ENCODE measurements at places on chromosomes 1 and 21.

- DNase-seq = no peak
Observed at GRCh38 chr21:22881131-22881530, 1882.9 kb downstream of the NCAM2 start.

DNA sequence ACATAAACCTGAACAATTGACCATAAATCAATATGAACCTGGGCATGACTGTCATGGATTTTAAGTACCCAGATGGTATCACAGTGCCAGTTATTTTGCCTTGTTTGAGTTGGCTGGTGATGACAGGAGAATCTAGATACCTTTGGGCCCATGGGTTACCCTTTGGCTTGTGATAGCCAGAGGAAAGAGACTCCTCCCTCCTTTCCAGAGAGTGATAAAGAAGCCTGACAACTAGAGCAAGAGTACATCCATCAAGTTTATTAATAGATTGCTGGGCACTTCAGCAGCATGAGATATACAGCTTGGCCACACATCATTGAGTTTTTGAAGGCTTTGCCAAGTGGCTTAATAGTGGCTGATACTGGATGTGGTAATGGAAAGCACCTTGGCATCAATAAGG is 6.6 kb upstream of the FMO3 start:
- DNase-seq = peak; percentile 76

GRCh38 chr21:37821786-37822450 is 94.3 kb downstream of the KCNJ6 start:
- no peak for DNase-seq

DNA sequence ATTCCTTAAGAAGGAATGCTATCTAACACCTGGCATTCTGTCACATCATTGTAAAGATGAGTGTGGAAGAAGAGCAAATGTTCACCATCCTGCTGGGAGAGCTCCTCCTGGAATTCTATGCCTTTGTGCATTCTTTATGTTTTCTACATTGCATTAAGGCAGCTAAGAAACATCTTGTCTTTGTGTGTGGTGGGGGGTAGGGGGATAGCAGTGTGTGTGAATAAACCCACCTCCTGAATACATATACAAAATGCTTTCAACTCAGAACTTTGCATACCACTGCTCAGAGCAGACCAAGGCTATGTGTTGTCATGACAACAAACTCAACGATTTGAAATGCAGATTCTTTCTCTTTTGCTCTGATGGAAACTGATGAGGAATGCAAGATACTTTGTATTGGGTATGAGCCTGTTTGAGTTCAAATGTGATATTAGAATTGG is 193.6 kb upstream of the KAZN start:
- no peak for DNase-seq

DNA sequence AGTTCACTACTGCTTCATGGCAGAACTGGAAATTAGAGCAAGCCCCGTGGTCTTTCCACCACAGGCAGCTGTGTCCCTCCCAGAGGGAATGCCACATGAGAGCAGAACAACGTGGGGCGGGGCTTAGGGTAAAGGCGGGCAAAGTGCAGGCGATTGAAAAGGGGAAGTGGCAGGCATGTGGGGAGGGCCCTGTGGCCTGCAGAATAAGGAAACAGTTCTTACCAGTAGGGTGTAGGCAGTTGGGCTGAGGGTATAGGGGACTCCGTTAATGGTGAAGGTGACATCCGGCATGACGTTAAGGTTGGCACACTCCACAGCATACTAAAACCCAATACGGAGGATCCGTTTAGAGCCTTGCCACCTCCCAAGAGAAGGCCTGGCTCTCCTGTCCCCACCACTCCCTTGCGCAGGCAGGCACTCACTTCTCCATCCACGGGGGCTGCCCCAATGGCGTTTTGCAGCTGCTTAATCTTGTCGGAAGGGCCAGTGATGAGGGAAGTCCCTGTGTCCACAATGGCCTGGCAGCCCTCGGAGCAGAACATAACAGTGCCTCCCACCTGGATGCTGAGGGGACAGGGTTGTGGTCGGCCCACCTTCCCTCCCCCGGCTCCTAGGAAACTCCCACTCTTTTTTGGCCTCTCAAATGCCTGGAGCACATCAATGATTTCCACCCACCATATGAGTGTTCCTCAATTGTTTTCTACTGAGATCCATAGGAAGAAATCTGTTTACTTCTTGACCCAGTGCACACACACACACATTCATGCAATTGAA is 9.1 kb upstream of the RAB7B start:
- DNase-seq = peak; percentile 74

DNA sequence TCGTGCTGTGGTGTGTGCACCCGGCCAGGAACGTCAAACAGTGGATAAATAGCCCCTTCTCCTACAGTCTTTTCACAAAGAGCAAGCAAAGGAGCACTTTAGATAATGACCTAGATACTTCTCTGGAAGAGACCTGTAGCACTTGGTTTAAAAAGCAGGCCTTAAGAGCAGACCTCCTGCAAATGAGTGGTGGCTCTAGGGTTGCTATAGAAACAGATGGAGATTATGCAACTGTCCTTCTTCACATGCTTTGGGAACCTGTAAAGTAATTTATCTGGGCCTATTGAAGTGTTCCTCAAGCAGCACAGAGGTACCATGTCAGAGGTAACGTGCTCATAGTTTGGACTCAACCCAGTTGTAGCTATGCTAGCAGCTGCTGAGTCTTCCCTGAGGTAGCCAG is 208.2 kb upstream of the KIAA0040 start:
- no peak for DNase-seq

- DNase-seq = no peak
Observed at GRCh38 chr1:201861448-201861847, 27.2 kb upstream of the SHISA4 start.

- DNase-seq = no peak
Observed at GRCh38 chr1:11563560-11564069, 84.7 kb downstream of the DISP3 start.

- DNase-seq = no peak
Observed at GRCh38 chr1:172673761-172674160, 14.9 kb downstream of the FASLG start.

DNA sequence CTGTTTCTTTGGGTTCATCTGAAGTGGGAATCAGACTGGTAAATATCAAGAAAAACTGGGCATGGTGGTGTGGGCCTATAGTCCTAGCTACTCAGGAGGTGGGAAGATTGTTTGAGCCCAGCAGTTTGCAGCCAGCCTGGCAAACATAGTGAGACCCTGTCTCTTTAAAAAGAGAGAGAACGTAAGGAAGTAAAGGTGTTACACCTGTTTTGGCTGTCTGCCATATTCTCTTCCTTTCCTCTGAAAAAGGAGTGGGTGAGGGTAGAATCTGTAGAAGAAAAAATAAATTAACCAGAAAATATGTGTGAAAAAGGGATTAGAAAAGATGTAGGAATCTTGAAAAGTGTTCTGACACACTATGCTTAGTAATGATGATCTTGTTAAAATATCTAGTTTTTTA is 20.0 kb downstream of the AHCYL1 start:
- no peak for DNase-seq

- DNase-seq = no peak
Observed at GRCh38 chr1:107673006-107673405, 292.0 kb downstream of the VAV3 start.

DNA sequence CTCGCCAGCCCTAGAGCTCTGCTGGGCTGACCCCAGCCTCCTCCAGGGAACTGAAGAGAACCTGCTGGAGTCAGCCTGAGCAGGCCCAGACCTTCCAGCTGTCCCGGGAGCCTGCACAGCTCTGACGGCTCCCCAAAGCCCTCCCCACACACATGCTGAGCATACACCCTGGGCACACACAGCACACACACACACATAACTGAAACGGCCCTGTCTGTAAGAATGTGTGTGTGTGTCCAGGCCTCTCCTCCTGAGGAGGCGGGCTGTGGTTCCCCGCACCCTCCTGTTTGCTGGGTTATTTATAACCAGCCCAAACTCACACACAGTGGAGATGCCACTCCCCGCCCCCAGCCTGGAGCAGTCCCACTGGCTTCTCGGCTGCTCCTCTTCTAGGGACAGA is 20.2 kb downstream of the SDC3 start:
- DNase-seq = no peak

GRCh38 chr1:101128211-101128727 is 102.7 kb upstream of the DPH5 start:
- no peak for DNase-seq

DNA sequence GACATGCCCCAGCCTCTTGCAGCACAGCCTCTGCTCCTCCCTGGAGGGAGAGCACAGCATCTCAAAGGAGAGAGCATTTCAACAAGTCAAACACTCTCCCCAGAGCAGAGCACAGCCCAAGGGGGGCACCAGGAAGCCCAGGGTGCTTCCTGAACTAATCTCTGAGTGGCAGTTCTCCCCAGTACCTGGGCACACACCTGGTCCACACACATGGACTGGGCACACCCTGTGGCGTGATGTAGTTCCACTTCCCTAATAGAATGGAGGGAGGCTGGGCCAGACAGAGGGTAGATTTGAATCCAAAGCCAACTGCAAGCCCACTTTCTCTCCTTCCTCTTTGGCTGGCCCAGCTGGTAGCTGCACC is 55.5 kb downstream of the CD46 start:
- DNase-seq = no peak

All from right lobe of liver (tissue), 6 donors.